ENCODE measurements at places on chromosomes 11 and 22. TPM values are rescaled to one million over a fixed set of nuclear protein-coding genes. Genes with fewer than 3 reads are reported as not detected.

BANF1 gene
- polyA plus RNA-seq: 274 TPM

RCE1 gene
- polyA plus RNA-seq: 4.8 TPM

C11orf42 gene
- not detected for polyA plus RNA-seq

TALDO1 gene
- 82.3 TPM for polyA plus RNA-seq

FAM168A gene
- polyA plus RNA-seq: 14.2 TPM

SLC39A13 gene
- 61.6 TPM for polyA plus RNA-seq

MMP13 gene
- polyA plus RNA-seq: not detected

HEPACAM gene
- polyA plus RNA-seq: 0.43 TPM

C11orf16 gene
- polyA plus RNA-seq: not detected

PIWIL4 gene
- polyA plus RNA-seq: 1.6 TPM

LDHAL6A gene
- 0.16 TPM for polyA plus RNA-seq

TMPRSS5 gene
- polyA plus RNA-seq: 1.6 TPM

TMEM191C gene
- 0.66 TPM for polyA plus RNA-seq

OR52H1 gene
- not detected for polyA plus RNA-seq

OR51B5 gene
- polyA plus RNA-seq: 0.14 TPM

USP35 gene
- 7.5 TPM for polyA plus RNA-seq

DMC1 gene
- polyA plus RNA-seq: 6.5 TPM

MS4A1 gene
- 0.05 TPM for polyA plus RNA-seq

CDKN1C gene
- polyA plus RNA-seq: 27.6 TPM

MS4A12 gene
- polyA plus RNA-seq: not detected

CEND1 gene
- polyA plus RNA-seq: 0.59 TPM

SYNGR1 gene
- polyA plus RNA-seq: 101 TPM

OR5W2 gene
- not detected for polyA plus RNA-seq

PTGDR2 gene
- polyA plus RNA-seq: 0.14 TPM

HMOX1 gene
- polyA plus RNA-seq: 6.1 TPM

WNT7B gene
- polyA plus RNA-seq: not detected

TRIM6 gene
- polyA plus RNA-seq: 1.1 TPM

DGAT2 gene
- 23.4 TPM for polyA plus RNA-seq

AASDHPPT gene
- polyA plus RNA-seq: 26.0 TPM

CNIH2 gene
- 0.23 TPM for polyA plus RNA-seq

OR8G1 gene
- not detected for polyA plus RNA-seq

ART1 gene
- not detected for polyA plus RNA-seq

LMO1 gene
- 0.34 TPM for polyA plus RNA-seq

FREY1 gene
- polyA plus RNA-seq: 0.18 TPM

GNAZ gene
- 2.0 TPM for polyA plus RNA-seq

ART5 gene
- 1.1 TPM for polyA plus RNA-seq

SYT7 gene
- polyA plus RNA-seq: 36.2 TPM

MYBPC3 gene
- 1,009 TPM for polyA plus RNA-seq

P2RY2 gene
- polyA plus RNA-seq: 5.4 TPM

TOMT gene
- not detected for polyA plus RNA-seq

DEFB131B gene
- polyA plus RNA-seq: not detected

PARVB gene
- 44.0 TPM for polyA plus RNA-seq

CHRM1 gene
- 0.07 TPM for polyA plus RNA-seq

FJX1 gene
- polyA plus RNA-seq: 0.95 TPM

STARD10 gene
- 228 TPM for polyA plus RNA-seq

HTR3B gene
- polyA plus RNA-seq: not detected

Measured in right cardiac atrium (tissue), 5 donors.